ENCODE measurements at places on chromosomes 3 and 15. TPM values are rescaled to one million over a fixed set of nuclear protein-coding genes. Genes with fewer than 3 reads are reported as not detected.

The TEX55 gene
- total RNA-seq: not detected

The PTPN23 gene
- total RNA-seq: 25.4 TPM

The MESP2 gene
- 0.32 TPM for total RNA-seq

The SYNM gene
- 8.4 TPM for total RNA-seq

The STRIT1 gene
- total RNA-seq: not detected

The C15orf62 gene
- total RNA-seq: under 0.01 TPM

The NRROS gene
- total RNA-seq: 0.32 TPM

The PLSCR4 gene
- total RNA-seq: 13.5 TPM

The PLA2G4B gene
- 1.3 TPM for total RNA-seq

The HRH1 gene
- total RNA-seq: 26.8 TPM

The DNAJC19 gene
- total RNA-seq: 42.3 TPM

The MASP1 gene
- 198 TPM for total RNA-seq

The PLA2G4E gene
- total RNA-seq: not detected

The PRR23C gene
- not detected for total RNA-seq

The PRR20G gene
- total RNA-seq: not detected

The ADAMTS9 gene
- total RNA-seq: 1.9 TPM

The ERC2 gene
- 0.43 TPM for total RNA-seq

The CYP19A1 gene
- not detected for total RNA-seq

The LHFPL4 gene
- total RNA-seq: under 0.01 TPM

The CCR1 gene
- under 0.01 TPM for total RNA-seq

The ZNF80 gene
- not detected for total RNA-seq

The SPTBN5 gene
- total RNA-seq: 0.32 TPM

The STAC gene
- 0.32 TPM for total RNA-seq

The IGF2BP2 gene
- total RNA-seq: 67.8 TPM

The NMNAT3 gene
- total RNA-seq: 0.86 TPM

The ATP8B4 gene
- total RNA-seq: 90.2 TPM

The PLA2G4D gene
- total RNA-seq: not detected

The MME gene
- total RNA-seq: 479 TPM

The CLSTN2 gene
- 7.3 TPM for total RNA-seq

All from fibroblast of villous mesenchyme (primary cell).